ENCODE measurements at places on chromosomes 12 and 14.

- no peak for DNase-seq
These were observed 60.7 kb upstream of the CCND2 start for GRCh38 chr12:4212845-4213244.

GRCh38 chr14:69106451-69106850 lies 46.5 kb downstream of the DCAF5 start:
- DNase-seq: no peak

DNA sequence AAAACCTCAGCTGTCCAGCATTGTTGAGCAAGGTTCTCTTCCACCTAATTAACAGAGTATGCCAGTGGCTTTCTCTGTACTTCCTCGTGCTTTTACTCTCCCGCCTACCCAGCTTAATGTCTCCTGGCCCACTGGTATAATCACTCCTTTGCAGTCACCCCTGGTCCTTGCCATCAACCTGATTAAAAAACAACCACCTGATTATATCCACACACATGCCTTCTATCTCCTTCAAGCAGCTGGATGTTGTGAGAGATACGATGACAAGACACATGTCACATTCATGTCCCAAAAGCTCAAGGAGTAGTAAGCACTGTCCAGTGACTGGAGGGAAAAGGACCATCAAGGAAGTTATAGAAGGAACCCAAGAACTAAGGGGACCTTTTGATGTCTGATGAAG lies 241.3 kb upstream of the GRIP1 start:
- DNase-seq: no peak

- DNase-seq: no peak
These were observed 1.1 kb downstream of the MIS18BP1 start for GRCh38 chr14:45251912-45252311.

DNA sequence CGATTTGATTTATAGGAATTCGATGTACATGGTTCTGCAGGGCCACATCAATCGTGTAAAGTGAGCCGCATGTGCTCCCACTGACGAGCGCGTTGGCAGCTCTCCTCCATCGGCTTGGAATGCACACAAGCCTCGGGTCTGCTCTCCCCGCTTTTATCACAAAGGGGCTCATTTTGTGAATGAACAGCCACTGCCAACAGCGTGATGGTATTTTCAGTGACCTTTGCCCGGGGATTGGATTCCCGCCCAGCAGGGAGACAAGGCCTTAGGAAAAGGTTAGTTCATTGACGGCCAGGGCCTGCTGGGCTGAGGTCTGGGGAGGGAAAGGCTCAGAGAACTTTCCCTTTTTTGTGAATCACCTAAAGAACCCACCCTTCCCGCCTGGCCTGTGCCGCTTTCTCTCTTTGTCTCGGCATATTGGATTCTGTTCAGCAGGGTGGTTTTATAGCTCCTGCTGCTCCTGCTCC lies 232.1 kb downstream of the MSRB3 start:
- DNase-seq: no peak

- no peak for DNase-seq
These were observed 138.7 kb downstream of the MED13L start for GRCh38 chr12:116138781-116139180.

DNA sequence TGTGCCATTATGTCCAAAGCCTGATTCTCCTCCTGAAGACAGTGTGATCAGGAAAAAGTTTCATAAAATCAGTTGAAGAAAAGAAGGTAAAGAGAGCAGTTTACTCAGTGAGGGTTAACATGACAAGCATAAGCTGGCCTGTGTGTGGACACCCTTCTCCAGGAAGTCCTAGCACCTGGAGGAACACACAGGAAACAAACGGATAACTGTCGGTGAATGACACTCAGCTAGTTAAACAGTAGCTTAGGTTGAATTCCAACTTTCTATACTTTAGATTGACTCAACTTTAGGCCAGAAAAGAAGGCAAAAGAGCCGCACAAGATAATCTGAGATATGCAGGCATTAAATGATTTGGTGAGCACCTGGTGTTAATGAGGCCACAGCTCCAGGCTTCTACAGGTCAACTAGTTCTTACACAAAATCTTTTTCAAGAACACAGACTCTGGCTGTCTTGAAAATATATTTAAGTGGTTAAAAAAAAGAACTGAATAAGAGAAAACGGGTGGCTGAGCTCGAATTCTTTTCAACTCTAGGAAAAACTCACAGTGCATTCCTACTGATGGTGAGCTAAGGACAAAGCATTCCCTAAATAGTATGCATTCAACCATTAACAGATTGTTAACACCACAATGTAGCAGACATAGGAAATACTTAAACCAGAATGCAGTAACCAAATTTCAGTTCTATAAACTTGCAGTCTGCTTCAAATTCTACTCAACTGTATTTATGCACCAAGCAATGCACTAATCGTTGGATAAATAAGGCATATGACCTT lies 56.9 kb upstream of the TSPAN8 start:
- no peak for DNase-seq

DNA sequence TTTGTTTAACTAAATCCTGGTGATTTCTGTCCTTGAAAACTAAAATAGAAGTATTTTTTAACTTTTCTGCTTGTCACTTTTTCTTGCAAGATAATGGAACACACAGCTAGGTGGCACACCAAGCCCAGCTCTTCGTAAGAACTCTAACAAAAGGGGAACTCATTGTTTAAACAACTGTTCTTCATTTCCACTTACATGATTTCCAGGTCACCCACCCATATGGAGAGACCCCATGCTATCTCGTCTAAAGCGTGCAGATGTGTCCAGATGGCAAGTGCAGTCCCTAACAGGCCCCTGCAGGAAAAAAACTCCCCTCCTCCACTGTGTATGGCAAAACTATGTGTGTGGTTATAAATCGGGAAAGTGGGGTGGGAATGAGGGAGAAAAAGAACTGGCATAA lies 43.3 kb upstream of the NT5DC3 start:
- DNase-seq: no peak

DNA sequence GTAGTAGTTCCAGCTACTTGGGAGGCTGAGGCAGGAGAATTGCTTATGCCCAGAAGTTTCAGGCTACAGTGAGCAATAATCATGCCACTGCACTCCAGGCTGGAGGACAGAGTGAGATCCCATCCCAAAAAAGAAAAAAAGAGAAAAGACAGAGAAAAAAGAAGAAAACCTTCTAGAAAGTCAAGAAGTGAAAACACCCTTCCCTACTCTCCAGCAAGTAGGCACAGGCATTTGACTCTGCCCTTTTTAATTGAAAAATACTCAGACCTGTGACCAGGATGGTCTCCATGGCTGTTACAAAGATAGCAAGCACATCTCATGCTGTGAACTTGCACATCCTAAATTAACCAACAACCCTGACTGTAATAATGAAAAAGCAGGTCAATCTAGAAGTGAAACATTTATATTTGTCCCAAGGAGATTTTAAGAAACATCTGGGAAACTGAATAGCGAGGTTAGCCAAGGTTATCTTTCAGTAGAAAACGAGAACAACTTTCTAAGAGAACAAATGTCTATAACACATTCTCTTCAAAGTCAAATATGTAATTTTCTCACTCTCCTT lies 2.0 kb downstream of the TMTC1 start:
- no peak for DNase-seq

DNA sequence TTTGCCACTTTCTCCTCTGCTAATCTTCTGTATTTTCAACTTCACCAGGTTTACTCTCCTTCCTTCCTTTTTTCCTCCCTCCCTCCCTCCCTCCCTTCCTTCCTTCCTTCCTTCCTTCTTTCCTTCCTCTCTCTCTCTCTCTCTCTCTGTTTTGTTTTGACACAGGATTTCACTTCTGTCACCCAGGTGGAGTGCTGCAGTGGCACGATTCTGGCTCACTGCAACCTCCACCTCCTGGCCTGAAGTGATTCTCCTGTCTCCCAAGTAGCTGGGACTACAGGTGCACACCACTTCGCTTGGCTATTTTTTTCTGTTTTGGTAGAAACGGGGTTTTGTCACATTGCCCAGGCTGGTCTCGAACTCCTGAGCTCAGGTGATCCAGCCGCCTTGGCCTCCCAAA lies 181.2 kb upstream of the BTG1 start:
- no peak for DNase-seq

GRCh38 chr14:101884089-101884933 lies 80.1 kb upstream of the DYNC1H1 start:
- no peak for DNase-seq

- DNase-seq: no peak
These were observed 19.9 kb upstream of the GPR68 start for GRCh38 chr14:91264151-91265150.

- DNase-seq: no peak
These were observed 17.7 kb upstream of the ANP32D start for GRCh38 chr12:48454667-48455066.

- no peak for DNase-seq
These were observed 541 bp downstream of the GOLT1B start for GRCh38 chr12:21502164-21502496.

GRCh38 chr14:92441751-92442504 lies 71.7 kb upstream of the RIN3 start:
- no peak for DNase-seq

DNA sequence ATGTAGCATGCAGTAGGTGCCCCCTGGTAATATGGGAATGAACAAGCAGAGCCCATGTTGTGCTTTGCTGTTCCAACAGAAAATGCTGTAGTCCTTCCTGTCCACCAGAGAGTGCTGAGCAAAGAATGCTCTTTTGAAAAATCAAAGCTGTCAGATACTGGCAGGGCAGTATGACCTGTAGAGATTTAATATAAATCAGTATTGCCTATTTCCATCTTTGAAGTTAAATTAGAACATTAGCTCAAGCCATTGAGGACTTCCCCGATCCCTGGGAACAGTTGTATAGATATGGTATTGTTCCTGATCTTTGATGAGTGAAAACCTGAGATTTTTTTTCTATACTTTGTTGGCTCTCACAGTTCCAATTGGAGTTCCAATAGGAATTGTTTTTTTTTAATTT lies 13.0 kb downstream of the TTC8 start:
- no peak for DNase-seq

- DNase-seq: no peak
These were observed 245.5 kb downstream of the BCL11B start for GRCh38 chr14:99026471-99026870.

DNA sequence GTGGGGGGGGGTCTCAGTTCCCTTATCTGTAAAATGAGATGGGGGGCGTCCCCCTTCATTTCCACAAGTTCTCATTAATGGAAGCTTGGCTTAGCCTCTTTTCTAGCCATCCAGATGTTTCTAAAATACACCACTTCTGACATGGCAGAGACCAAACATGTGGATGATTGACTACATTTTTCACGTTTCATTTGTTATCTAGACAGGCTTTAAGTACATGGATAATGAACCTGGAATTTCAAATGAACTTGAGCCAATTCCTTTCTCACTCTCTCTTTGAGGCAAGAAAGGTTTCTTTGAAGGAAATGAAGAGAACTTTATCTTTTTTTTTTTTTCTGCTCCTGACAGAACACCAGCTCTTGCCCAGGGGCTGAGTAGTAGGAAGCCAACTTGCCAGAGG lies 39.1 kb downstream of the CCDC60 start:
- no peak for DNase-seq

DNA sequence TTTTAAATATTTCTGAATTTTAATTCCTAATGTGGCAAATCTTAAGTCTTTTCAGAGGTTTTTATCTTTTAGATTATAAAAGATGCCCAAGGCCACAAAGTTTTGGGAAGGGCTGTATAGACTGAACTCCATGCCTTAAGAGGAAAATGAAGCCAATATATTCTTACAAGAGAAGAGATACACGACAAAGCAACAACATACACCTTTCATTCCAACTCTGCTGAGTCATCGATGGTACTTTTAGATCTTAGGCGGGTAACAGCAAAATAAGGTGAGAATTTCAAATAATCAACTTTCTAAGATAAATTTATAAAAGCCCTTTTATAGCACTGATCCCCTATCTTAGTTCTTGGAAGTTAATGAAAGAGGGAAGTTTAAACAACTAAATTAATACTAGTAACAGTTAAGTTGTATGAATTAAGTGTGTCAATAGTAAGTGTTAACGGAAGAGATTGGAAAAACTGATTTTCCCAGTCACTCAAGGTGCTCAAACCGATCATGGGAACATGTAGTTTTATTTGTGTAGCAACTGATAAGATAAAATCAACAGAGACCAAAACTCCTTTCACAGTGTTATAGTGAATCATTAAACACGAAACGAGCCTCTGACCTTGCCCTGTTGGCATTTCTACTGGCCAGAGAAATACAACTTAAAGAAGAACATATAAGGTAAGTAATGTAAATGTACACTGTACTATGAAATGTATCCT lies 18.8 kb upstream of the PIK3C2G start:
- no peak for DNase-seq

DNA sequence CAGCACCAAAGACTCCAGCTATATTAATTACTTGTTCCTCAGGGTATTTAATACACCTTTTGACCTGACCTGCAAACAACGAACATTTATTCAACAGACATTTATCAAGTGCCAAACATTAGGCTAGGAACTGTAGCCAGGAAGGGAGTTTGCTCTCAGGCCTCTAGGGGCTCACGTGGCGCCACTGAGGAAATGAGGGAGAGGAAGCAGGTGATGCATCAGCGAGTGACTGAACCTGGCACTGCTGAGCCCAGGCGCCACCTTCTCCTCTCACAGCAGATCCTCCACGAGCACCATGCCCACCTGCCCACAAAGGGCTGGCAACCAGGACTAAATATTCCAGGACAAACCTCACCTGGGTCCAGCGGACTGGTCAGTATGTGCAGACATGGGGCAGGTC lies 50.2 kb downstream of the SETD3 start:
- DNase-seq: no peak

DNA sequence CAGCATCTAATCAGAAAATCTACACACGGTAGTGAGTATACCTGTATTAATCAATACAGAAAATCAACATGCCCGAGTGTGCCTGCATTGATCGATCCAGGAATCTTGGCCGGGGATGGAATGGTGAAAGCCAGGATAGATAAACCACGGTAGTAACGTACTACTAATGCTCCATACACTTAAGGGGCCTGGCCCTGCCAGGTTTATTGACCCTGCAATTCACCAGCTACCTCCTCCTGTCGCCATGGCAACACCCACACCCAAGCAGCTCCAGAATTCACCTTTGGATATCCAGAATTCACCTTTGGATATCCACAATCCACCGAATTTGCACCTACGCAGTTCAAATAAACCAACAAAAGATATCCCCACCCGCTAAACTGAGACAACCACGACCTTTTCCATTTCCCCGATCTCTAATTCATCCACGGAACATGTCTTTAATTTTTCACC lies 14.8 kb upstream of the CALM1 start:
- no peak for DNase-seq

DNA sequence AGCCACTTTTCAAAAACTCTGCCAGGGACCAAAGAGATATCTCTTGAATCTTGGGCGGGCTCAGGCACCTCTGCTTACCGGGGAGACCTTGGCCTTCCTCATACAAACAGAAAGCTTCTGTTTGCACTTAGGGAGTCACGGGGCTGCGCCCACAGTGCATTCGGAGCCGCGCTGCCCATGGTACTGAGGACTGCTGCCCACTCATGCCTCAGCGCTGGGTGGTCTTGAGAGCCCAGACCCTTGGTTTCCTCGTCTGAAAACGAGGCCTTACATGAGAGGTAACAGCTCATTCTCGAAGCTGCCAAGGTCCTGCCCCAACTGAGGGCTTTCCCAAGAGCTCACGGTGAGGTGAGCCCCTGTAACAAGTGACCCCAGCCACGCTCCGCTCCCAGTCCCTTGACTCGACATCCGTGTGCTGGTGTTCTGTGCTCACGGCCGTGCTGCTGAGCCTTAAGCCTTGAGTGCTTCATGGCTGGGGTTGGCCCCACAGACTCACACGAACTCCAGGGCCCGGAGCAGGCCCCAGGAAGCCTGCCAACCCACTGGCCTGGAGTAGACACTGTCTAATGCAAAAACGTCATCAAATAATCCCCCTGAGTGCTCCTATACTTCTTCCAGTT lies 47.4 kb upstream of the GPR68 start:
- no peak for DNase-seq

Measured in epithelial cell of prostate (primary cell).